ENCODE measurements at places on chromosomes 13 and 19.

- DNase-seq, result peak; percentile 45
Measured at GRCh38 chr19:3062165-3063105, at the start of gene TLE5. Gene TLE5 (minus strand): TSS chr19:3062495. CDS start chr19:3062200, 295 bp downstream.

GRCh38 chr19:56978023-56978565, 137.6 kb upstream of the PEG3 start:
- DNase-seq, result no peak

DNA sequence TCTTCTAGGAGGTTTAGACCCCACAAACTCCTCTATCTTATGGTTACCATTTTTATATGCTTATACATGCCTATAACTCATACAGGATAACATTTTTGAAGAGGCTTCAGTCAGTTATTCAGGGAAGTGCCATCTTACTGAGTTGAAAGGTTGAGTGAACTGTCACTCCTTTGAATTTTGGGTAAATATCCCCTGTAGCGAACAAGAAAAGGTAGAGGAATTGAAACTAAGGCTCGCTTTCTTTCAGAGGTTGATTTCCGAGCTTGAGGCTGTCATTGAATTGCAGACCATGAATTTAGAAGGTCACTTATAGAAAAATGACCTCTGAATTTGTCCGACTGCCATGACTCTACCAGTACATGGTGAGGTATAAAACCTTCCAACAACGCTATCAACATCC, 35.1 kb downstream of the MICU2 start:
- no peak for DNase-seq

GRCh38 chr19:31548941-31549340, 199.7 kb upstream of the TSHZ3 start:
- no peak for DNase-seq

DNA sequence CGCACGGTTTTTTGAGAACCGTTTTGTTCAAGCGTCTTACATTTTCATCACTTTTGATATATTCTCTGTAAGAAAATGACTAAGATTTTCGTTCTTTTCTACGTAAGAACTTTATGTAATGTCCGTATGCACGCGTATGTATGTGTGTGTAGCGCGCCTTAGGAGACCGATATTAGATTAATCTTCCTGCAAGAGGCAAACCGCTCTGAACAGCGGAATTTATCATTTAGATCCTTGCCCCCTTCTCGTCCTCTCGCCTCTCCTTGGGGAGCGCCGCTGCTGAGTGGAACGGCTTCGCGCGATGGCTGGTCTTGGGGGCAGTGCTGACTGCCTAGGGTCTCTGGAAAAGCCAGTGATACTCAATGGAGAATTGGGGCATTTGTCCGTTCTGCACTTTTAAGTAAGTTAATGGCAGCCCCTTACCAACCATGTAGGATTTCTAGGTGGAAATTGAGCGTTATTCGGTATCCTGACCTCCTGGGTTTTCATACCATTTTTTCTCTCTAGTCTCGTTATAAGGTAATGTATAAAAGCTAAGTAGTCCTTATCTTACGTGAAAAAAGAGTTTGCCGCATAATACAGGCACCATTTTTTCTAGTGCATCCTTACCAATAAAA, 4.7 kb downstream of the MAB21L1 start:
- DNase-seq, result no peak

- DNase-seq, result no peak
Measured at GRCh38 chr19:15640294-15640903, at the start of gene CYP4F3. Gene CYP4F3 (plus strand): TSS chr19:15640897. CDS start chr19:15641416, 519 bp downstream.

- DNase-seq, result no peak
Measured at GRCh38 chr19:33558151-33558550, 36.6 kb upstream of the PEPD start.
